ENCODE measurements at places on chromosomes 16 and 17.

GRCh38 chr17:19298569-19299213 lies 61.5 kb downstream of the EPN2 start:
- DNase-seq, result no peak

- DNase-seq, result no peak
Observed at GRCh38 chr16:381012-381788, 578 bp downstream of the PGAP6 start.

DNA sequence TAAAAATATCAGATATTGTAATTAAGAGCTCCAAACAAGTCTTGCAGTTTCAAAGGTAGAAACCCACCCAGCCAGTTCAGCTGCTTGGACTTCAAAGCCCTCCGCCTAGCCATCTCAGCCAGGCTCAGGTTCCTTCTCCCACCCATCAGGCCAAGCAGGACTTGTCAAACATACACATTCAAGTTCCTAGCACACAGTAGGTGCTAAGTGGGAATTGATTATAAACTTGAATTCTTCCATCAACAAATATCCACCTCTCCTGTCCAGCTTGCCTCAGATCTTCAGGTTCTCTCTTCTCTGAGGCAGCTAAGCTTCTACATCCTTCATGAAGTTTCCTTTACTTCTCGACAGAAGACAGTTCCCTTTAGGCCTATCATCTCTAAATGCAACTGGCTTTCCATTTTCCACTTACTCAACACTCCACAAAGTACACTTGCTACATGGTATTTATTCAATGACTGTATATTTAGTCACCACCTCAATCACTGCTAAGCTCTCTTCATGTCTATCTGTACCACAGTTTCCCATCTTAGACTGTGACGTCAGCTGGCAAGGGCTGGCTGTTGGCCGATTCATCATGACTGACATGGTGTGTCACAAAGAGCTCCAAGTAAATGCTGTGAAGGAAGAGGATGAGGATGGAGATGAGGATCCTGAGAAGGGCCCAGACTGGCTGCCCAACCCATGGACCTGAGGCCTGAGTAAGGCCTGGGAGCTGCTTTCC lies 13.3 kb upstream of the COG7 start:
- no peak for DNase-seq

- no peak for DNase-seq
Observed at GRCh38 chr16:70511833-70512232, 11.5 kb downstream of the COG4 start.

- no peak for DNase-seq
Observed at GRCh38 chr16:24577167-24577566, 37.8 kb downstream of the RBBP6 start.

GRCh38 chr16:86040496-86040895 lies 141.5 kb downstream of the IRF8 start:
- DNase-seq, result no peak

GRCh38 chr16:56282451-56282850 lies 91.2 kb downstream of the GNAO1 start:
- DNase-seq, result no peak

- DNase-seq, result no peak
Observed at GRCh38 chr16:30623536-30624283, 13.5 kb upstream of the ZNF689 start.

- no peak for DNase-seq
Observed at GRCh38 chr17:57276621-57277020, 20.3 kb downstream of the MSI2 start.

GRCh38 chr17:58615768-58616659 lies 75.8 kb downstream of the TEX14 start:
- DNase-seq, result no peak

GRCh38 chr16:55559233-55559632 lies 7.3 kb upstream of the CAPNS2 start:
- DNase-seq, result no peak

GRCh38 chr17:40399185-40399584 lies 18.5 kb downstream of the TOP2A start:
- DNase-seq, result peak; percentile 48

DNA sequence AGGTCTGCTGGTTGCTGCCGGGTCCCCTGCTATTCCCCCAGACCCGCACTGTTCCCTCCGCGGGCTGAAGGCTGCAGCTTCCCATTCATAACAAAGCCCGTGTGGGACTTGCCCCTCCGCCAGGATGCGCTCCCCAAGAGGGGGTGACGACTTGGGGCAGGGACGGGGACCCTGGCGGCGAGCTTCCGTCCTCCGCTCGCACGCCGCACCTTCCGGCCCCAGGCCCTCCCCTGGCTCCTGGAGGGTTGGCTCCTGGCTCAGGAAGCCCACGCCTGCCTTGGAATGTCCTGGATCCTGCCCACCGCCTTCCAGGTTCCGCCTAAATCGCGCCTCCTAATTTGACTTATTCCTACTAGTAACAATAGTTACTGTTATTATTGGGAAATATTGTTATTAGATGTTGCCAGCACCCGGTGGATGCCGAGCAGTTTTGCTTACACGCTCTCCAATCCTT lies 1.1 kb upstream of the TFAP4 start:
- peak; percentile 60 for DNase-seq

- no peak for DNase-seq
Observed at GRCh38 chr17:4534515-4534914, 20.7 kb downstream of the MYBBP1A start.

DNA sequence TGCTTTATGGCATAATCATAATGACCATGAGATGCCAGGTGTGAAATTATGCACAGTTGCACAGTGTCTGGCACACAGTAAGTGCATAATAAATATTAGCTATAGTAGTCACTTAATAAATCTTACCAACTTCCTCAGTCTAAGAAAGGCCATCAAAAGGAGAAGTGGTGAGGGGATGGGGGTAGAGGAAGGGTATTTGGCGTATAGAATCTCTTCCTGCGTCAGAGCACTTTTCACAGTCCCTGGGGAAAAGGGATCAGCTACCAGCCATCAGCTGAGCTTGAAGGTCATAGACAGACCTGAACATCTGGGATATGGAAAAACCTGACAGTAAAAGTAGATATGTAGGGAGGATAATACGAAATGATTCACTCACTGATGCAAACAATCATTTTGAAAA lies 5.8 kb downstream of the CRHR1 start:
- no peak for DNase-seq

DNA sequence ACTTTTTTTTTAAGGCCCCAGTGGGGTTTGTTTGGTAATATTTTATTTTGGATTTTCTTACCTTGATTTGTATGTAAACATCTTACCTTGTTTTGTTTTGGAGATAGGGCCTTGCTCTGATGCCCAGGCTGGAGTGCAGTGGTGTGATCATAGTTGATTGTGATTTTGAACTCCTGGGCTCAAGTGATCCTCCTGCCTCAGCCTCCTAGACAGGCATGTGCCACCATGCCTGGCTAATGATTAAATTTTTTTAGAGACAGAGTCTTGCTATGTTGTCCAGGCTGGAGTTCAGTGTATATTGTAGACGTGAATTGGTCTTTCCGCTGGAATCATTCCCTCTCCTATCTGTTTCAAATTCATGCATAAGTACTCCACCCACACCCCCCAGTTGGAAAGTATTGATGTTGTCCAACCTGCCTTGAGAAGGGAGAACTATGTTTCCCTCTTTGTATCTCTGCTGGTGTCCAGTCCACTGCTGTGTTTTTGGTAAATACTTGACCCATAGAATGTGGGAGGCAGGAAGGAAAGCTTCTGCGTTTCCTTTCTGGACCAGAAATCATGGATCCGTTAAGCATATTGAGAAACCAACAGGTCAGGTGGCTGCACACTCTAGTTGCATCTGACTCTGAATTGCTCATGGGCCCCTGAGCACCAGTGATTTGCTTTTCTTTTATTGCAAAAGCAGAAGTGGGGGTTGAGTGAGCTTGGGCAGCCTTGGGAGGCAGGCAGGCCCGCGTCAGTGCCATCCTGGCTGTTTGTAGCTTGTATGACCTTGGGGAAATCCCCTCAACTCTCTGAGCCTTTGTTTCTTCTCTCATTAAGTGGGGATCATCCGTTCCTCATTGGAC lies 25.0 kb downstream of the RMI2 start:
- DNase-seq, result no peak

- DNase-seq, result no peak
Observed at GRCh38 chr17:40604327-40605080, 39.2 kb upstream of the CCR7 start.

- DNase-seq, result peak; percentile 63
Observed at GRCh38 chr17:7136266-7136877, 21.8 kb upstream of the ASGR2 start.

DNA sequence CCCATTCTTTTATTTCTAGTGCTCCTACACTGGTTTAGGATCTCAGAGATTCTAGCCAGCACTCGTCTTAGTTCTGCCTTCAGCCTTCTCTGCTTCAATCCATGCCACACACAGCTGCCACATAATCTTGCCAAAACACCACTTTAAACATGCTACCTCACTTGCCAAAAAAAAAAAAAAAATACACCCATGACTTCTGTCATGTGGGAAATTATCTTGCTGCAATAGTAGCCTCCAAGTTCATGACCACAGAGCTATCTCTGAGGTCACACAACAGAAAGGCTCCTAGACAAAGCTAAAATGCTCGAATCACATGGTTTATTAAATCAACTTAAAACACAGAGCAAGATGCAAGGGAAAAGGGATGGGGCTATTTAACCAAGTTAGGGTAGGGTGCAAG lies 18.1 kb downstream of the FZD2 start:
- DNase-seq, result no peak

DNA sequence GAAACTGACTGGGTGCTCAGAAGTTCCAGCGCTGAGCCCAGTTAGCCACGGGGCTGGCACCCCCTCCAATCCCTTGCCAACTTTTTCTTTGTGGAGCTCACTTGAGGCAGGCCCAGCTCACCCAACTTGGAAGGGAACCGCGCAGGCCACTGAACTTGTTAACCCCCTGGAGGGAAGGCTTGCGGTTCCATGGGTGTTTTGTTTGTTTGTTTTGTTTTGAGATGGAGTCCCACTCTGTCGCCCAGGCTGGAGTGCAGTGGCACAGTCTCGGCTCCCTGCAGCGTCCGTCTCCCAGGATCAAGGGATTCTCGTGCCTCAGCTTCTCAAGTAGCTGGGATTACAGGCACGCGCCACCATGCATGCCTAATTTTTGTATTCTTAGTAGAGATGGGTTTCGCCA lies 34.1 kb upstream of the NDRG4 start:
- DNase-seq, result no peak

- peak; percentile 40 for DNase-seq
Observed at GRCh38 chr16:22621586-22622155, 111.0 kb downstream of the NPIPB5 start.

DNA sequence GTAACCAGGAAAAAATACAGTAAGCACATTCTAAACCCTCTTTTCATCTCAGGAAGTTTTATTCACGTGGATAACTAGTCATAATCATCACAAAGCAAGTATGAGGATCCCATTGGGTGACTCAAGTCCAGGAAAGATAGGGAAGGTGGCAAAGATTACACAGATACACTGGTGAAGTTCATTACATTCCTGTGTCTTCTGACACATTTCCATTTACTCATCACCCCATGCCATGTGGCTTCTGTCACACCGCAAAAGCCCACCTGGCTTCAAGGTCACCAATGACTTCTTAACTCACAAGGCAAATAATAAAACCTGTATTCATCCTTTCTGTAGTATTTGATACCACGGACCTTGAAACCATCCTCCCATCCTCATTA lies 17.0 kb downstream of the HS3ST3A1 start:
- DNase-seq, result no peak

DNA sequence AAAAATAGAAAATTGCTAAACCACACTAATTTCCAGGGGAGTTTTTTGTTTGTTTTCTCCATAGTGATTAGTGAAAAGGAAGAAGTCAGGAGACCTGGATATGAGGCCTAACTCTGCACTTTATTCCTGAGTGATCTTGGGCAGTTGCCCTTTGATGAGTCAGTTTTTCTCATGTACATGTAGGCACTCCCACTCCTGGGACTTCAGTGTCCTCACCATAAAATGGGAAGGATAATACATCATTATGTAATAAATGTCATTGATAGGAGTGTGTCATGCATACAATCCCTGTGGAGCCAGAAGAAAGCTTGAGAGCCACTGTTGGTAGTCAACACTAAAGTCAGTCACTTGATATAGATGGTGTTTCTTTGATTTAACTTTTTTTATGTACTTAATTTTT lies 32.5 kb downstream of the WIPF2 start:
- DNase-seq, result no peak

- no peak for DNase-seq
Observed at GRCh38 chr16:60151987-60152386, 1417.9 kb upstream of the GOT2 start.

- no peak for DNase-seq
Observed at GRCh38 chr17:27342059-27342458, 48.1 kb downstream of the WSB1 start.

- peak; percentile 54 for DNase-seq
Observed at GRCh38 chr16:54585094-54585997, 298.8 kb upstream of the IRX3 start.
